ENCODE measurements at places on chromosomes 16 and 17. TPM values are rescaled to one million over a fixed set of nuclear protein-coding genes. Genes with fewer than 3 reads are reported as not detected.

Gene IL17C
- not detected for total RNA-seq

Gene SOX8
- 0.60 TPM for total RNA-seq

Gene TMEM88
- 3.7 TPM for total RNA-seq

Gene RMI2
- total RNA-seq, result 89.8 TPM

Gene PHKB
- total RNA-seq, result 37.5 TPM

Gene MIF4GD
- total RNA-seq, result 44.4 TPM

Gene GPR179
- 0.06 TPM for total RNA-seq

Gene TBC1D26
- total RNA-seq, result not detected

Gene COL1A1
- total RNA-seq, result 0.78 TPM

Gene TTYH2
- 10.9 TPM for total RNA-seq

Gene SPSB3
- total RNA-seq, result 67.8 TPM

Gene IRF8
- total RNA-seq, result 27.8 TPM

Gene LGALS9B
- total RNA-seq, result 0.79 TPM

Gene CACNG5
- total RNA-seq, result not detected

Gene CD300E
- total RNA-seq, result not detected

Gene SLC6A2
- not detected for total RNA-seq

Gene MILR1
- total RNA-seq, result 0.65 TPM

Gene PTGES3L
- total RNA-seq, result 0.39 TPM

Gene CYBA
- 513 TPM for total RNA-seq

Gene TAC4
- total RNA-seq, result not detected

Gene DOC2A
- total RNA-seq, result not detected
